ENCODE measurements at places on chromosomes 1 and 21.

- no peak for DNase-seq
These were observed 5.2 kb upstream of the ARID1A start for GRCh38 chr1:26690576-26691031.

GRCh38 chr1:24886241-24886640, 43.8 kb downstream of the RUNX3 start:
- no peak for DNase-seq

DNA sequence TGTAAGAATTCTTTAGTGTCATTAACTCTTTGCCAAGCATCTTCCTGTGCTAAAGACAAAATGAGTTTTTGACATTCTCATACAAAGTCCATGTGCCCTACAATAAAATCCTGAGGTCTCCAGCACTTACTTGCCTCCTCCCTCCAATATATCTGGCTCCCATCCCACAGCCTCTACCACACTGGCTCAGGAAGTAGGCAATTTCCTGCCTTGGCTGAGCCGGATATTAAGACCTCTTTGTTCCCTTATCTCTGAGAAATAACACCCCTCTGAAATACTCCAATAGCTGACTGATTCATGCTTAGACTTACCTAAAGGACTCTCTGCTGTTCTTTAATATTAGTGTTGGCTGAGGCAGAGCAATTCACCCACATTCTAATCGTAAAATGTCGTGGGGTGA, 37.6 kb upstream of the GORAB start:
- no peak for DNase-seq

DNA sequence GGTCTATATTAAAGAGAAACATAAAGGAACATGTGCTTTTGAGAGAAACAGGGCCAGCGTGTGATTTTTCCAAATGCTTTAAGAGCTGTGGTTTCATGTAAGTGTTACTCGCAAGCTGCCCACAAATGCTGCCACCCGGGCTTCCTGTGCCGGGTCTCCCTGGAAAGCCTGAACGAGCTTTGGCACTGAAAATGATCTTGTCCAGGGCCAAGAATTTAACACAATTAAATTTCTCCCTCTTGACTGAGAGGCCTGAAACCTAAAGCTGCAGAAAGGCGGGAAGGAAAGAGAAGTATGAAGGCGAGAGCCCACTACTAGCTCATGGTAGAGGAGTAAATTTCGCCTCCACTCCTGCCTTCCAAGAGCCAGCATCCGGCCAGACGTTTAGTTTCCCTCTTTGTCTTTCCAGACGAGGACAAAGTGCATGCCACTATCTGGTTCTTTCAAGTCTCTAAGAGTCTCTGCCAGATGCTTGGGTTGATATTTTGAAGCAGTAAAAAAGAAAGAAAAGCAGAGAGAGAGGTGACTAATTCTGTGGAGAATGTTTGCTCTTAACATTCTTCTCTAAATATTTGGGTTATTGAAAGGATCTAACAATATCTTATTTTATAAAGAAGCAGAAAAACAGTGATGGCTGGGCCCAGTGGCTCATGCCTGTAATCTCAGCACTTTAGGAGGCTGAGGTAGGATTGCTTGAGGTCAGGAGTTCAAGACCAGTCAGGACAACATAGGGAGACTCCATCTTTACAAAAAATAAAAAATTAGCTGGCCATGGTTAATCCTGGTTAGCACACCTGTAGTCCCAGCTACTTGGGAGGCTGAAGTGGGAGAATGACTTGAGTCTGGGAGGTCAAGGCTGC, 100.0 kb upstream of the HNRNPU start:
- peak; percentile 48 for DNase-seq

DNA sequence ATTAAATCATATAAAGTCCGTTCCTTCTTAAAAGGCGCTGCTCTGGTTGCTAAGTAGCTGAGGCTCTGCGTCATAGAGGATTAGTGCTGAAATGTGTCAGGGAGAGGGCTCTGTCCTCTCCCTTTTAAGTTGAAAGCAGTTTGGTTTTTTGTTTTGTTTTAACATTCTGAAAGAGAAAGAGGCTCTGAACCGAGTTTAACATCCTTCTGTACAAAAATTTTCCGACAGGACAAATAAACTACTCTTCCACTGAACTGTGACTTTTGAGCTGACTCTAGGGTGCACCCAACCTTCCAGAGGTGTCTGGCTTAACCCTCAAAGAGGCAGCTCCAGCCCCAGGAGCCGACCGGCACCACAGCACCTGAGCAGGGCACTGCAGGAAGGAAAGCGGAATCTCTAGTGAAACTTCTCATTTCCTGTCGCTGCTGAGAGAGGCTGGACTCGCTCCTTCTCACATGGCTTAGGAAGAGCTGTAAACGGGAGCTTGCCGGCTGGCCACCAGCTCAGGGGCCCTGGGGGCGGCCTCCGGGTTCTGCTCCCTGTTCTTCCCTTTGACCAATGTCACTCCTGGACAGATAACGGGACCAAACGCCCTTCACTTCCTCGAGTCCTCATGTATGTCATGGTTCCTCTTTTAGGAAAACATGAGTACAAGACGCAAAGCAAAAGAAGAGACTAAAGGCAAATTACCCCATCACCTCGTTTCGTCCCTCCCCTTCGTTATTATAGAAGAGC, 1.2 kb downstream of the VAV3 start:
- DNase-seq = peak; percentile 65

DNA sequence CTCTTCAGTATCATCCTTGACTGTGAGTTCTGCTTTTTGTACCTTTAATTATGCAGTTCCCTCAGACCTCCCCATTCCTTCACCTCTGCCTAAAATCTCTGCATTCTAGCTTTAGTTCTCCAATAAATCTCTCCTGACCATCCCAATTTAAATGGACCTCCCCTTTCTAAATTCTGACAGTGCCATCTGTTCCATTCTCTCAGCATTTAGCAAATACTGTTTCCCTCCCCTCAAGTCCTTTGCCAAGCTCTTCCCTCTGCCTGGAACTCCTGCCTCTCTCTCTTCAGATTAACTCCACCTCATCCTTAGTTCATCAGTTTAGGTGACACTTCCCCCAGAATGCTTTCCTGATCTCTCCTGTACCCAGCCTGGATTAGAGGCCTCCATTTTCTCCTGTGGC, 54.0 kb upstream of the JUN start:
- DNase-seq = no peak

DNA sequence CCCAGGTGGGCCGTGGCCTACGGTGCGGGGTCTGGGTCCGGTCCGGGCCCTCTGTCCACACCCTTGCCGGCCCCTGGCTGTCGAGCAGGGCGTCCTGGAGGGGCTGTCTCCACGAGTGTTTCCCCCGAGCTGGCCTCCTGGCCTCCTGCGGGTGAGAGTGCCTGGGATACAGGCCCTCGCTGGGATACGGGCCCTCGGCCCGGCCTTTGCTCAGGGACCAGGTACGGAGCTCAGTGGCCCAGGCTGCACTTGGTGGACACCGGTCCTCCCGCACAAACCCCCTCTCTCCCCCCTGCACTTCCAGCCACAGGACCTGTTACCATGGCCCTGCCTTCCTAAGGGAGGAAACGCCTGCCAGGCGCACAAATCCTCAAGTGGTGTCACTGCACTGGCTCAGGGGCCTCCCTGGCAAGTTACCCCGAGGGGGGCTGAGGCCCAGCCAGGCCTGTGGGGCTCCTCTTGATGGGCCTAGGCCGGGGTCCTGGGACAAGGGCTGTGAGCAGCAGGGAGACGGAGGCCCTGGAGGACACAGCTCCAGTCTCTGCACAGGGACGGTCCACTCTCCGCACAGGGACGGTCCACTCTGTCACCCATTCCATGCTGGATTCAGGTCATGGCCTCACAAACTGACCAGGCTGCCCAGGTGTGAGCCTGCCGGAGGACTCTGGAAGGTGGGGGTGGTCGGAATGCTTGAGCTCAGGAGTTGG, 18.2 kb upstream of the RNF223 start:
- no peak for DNase-seq

GRCh38 chr1:47409311-47410067, 6.6 kb upstream of the FOXE3 start:
- no peak for DNase-seq

DNA sequence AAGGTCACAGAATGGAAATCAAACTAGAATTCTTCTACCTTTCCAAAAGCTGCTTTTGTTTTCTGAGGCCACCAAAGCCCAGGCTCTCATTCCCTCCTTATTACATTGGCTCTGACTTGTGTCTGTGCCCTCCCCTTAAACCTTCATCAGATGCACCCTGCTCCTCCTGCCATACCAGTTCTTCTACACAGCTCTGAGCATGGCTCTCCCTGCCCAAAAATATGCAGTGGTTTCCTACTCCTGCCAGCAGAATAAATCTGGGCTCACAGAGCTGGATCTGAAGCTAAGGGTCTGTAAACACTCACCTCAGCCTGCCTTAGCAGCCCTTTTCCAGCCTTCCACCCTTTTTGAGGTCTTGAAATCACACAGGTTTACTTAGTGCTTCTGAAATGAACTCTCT, 55.0 kb downstream of the TTC3 start:
- no peak for DNase-seq

GRCh38 chr1:100794748-100795645, 75.5 kb downstream of the VCAM1 start:
- DNase-seq = no peak

GRCh38 chr1:77655431-77655974, 27.0 kb downstream of the ZZZ3 start:
- DNase-seq = no peak

DNA sequence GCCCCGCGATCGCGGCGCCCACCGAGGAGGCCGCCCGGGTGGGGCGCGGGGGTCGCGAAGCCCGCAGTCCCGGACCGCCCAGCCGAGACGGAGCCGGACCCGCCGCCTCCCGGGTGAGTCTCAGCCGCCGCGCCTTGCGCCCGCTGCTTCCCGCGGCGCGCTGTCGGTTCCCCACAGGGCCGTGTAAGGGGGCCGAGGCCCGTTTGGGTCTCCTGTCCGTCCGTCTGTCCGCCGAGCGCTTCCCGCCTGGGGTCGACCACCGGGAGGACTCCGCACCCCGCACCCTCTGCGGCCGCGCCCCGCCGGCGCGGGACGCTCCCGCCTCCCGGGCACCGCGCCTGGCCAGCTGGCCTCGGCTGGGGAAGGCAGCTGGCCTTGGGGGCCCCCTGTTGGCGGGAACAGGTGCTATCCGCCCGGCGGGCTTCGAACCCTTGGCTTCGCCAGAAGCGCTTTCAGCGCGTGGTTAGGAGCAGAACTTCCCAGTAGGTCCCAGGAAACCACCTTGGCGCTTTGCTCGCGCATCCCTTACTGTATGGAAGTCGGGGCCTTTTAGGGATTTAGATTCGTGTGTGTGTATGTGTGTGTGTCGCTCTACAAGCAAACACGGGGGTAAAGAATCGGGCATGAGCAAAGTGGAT, 414 bp downstream of the TMEM51 start:
- DNase-seq = peak; percentile 53

- no peak for DNase-seq
These were observed 329.4 kb upstream of the ESRRG start for GRCh38 chr1:217052626-217053025.

All from activated CD4-positive, alpha-beta T cell treated with anti-CD3 and anti-CD28 coated beads, Interleukin-2, Interleukin-6, amounts not matched to agents 100 ng/mL and 50 ng/mL, durations not matched to agents 16 hours and 8 hours (primary cell).